ENCODE measurements at places on chromosomes 6 and 20. TPM values are rescaled to one million over a fixed set of nuclear protein-coding genes. Genes with fewer than 3 reads are reported as not detected.

DNA sequence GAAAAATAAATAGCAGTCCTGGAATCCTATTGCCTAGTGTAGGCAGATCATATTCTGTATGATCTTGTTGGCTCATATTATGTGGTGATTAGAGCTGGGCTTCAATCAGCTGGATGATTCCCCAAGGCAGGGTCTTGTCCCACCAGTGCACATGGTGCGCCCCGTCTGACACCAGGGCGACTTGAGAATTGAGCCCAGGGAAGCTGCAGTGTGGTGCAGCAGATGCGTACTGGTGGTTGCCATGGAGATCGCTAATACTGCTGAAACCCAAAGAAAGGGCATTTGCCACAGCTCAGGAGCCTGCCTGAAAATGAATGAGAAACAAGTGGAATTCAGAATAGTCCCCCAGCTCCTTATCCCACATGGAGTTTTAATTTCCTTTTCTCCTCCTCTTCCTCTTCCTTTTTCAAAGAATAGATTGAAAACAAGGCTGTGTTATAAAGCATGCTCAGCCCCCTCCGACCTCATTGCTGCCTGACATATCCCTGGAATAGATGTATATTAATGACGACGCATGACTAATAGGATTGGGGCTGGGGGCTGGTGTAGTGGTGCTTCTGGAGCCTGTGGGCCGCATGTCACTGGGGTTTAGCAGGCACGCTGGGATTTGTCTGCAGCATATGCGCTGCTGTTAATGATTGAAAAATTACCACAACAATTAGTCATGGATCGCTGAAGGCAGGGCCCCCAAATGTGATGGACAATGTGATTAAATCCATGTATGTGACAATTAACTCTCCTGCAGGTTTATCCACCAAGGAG is 210.5 kb downstream of the FARS2 start:
- H3K36me3 ChIP-seq, result no peaks in the 10 kb centered on the region
- no peak for DNase-seq
- H3K27me3 ChIP-seq, result no peaks in the 10 kb centered on the region

DNA sequence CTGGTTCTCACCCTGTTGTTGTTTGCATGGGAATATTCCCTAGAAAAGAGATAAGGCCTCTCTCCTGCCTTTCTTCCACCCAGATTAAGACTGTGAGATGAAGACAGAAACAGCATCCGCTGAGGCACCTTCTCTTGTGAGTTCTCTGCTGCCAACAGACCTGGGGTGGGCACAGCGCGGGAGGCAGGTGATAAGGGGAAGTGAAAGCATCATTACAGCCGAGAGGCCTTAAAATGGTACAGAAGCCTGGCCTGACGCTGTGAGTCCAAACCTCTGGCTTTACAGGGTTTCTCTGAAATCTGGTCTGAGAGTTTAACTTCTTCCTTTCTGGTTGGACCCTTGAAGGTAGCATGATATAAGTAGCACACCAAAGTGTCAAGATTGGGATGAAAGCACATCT is 21.0 kb upstream of the IYD start:
- H3K27me3 ChIP-seq, result no peaks in the 10 kb centered on the region
- no peak overlapping the region for H3K4me3 ChIP-seq
- no peaks in the 10 kb centered on the region for H3K36me3 ChIP-seq
- H3K27ac ChIP-seq, result no peak overlapping the region
- H3K4me1 ChIP-seq, result peaks cover 20% of the 10 kb centered on the region

DNA sequence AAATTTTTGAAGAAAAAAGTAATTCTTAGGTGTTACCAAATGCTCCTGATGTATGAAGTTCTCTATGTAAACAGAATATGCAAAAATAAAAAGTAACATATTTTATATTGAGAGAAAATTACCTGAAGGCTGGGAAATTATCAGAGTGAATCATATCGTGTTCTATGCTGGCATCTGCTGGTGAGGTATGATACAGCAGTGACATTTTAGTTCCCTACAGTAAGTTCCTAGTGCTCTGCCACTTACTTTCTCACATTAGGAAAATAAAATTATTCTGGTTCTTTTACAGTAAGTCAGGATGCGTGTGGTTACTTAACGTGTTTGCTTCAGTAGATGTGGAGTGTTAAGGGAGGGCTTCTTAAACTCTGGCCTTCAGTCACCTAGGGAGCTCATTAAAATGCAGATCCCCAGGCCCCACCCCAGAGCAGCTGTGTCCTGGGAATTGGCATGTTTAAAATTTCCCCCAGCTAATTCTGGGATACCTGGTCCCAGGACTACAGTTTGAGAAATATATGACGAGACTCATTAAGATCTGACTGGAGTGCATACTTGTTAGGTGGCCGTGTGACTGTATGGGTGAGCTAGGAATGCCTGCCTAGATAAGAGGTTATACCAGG is 3.2 kb downstream of the ACTR5 start:
- H3K27me3 ChIP-seq, result no peaks in the 10 kb centered on the region
- no peak overlapping the region for H3K27ac ChIP-seq
- no peak for DNase-seq
- no peak overlapping the region for H3K4me3 ChIP-seq

DNA sequence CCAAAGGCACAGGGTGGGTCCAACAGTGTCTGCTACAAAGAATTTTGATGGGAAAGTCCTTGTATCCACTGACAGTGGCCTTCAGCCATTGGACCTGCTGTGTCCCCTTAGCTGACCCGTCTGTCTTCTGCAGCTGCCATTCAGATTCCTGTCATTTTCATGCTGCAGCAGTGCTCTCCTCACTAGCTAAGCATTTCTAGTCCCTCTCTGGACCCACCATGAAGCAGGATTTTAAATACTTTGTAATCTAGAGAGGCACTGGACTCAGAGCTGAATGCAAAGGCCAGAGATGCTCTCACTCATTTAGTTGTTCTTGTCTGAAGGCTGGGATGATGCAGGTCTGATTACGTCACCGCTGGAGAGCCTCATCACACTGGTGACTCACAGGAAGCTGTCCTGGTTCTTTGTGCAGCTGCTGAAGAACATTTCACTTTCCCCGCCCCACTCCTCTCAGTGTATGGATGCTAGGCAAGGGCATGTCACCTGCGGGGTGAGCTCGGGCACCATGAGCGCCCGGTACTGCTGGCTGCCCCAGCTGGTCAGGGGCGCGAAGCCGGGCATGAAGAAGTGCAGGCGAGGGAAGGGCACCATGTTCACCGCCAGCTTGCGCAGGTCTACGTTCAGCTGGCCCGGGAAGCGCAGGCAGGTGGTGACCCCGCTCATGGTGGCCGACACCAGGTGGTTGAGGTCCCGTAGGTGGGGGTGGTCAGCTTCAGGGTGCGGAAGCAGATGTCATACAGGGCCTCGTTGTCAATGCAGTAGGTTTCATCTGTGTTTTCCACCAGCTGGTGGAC is 19.4 kb upstream of the TUBB2A start:
- no peaks in the 10 kb centered on the region for H3K36me3 ChIP-seq
- no peak overlapping the region for H3K4me3 ChIP-seq
- DNase-seq, result no peak
- no peak overlapping the region for H3K27ac ChIP-seq
- H3K4me1 ChIP-seq, result peaks cover 20% of the 10 kb centered on the region

DNA sequence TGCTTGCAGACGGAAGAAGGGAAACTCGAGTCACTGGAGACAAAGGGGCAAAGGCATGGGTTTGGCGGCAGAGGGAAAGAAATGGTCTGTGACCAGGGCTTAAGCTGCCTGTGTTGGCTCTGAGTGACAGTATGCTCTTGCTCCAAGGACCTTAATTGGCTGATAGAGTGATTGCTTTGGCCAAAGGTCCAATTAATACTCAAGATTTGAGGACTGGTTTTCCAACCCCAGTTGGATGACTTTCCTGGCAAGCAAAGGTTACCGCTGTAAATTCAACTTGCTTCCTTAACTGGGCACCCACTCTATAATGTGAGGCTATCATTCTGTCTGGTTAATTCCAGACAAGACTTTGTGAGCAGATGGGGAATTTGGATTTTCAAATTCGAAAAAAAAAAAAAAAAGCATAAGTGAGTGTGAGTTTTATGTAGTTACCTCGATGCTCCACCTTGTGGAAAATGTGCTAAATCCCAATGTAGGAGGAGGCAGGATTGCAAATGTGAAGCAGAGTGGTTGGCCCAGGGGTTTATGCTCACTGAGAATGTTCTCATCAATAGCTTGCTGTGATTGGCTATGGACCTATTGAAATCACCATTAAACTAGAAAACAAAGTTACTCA is 150.7 kb upstream of the GMDS start:
- no peak overlapping the region for H3K27ac ChIP-seq
- peaks cover 9% of the 10 kb centered on the region for H3K4me1 ChIP-seq

PRND gene
- not detected for total RNA-seq

CCN2 gene
- total RNA-seq, result 1,334 TPM

BIRC7 gene
- not detected for total RNA-seq

MYMX gene
- total RNA-seq, result not detected
